ENCODE measurements at places on chromosomes 1 and 21.

DNA sequence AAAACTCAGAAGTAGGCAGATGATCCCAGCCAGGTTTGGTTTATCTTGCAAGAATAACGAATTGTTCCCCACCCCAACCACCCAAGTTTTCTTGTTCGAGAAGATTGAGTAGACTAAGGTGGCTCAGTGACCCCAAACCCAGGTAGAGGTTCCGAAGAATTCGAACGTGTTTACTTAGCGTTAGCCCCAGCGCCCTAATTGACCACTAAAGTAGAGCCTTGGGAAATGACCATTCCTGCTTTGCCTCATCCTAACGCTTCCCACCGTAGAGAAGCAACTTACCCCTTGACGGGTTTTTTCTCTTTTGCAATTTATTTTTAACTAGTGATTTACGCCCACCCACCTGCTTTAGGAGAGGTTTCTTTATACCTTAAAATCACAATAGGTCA lies 870 bp downstream of the FBXO28 start:
- no peak for DNase-seq

DNA sequence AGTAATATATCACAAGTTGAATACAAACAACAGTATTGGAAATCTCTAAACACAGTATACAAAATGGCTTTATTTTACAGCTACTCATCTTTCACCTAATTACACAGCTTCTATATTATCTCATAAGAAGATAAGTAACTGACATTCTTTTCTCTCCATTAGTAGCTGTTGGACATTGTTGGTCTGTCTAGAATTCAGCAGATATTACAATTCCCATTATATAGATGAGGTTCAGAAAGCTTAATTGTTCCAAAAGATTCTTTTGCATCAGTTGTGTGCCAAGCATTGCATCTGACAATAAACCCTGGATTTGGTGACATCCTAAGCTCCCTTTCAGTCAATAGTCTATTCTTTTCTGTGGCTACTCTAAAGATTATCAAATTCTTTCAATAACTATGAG lies 187.0 kb downstream of the NTMT2 start:
- DNase-seq, result no peak

- no peak for DNase-seq
Observed at GRCh38 chr21:38610623-38611251, 112.5 kb upstream of the ERG start.

DNA sequence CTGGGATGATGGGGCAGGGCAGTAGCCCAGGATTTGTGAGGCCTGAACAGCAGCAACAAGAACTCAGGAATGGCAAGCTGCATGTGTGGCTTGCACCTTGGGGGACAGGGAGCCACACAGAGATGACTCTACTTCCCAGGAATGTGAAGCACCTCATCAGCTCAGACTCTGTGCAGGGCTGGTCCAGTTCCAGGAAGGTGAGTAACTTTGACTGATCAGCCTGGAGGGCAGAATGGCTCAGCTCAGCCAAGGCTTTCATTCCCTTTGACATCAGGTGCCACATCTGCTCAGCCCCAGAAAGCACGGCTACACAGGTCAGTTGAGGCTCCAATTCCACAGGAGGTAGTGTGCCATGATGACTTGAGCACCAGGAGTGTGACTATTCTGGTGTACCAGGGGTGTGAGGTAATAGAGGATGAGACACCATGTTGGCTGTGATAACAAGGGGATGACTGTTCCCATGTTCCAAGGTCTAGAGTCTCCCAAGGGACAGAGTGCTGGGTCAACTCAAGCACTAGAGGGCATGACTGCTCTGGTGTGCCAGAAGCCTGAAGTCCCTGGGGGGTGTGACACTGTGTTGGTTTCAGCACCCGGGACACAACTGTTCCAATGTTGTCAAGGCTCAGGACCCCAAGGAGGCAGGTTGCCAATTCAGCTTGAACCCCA lies 625.8 kb upstream of the ADGRL2 start:
- DNase-seq, result no peak

- DNase-seq, result no peak
Observed at GRCh38 chr1:1614204-1614953, 921 bp upstream of the MIB2 start.

DNA sequence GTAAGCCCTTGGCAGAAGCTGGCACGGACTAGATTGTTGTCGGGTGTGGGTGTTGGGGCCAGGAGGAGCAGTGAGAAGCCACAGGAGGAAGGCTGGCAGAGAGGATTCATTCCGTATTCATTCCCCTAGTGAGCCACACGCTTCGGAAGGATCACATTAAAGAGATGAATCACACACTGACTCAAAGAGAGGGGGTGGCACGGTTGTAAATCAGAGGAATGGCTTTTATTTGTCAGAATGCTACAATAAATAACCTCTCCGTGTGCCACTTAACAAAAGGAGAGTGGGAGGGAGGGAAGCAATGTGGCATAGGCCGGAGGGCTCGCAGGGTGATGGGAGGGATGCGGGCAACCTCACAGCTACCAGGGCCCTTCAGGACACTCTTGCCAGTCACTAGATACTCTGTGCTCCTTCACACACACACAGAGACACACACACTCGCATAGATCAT lies 135.5 kb downstream of the HIVEP3 start:
- no peak for DNase-seq

GRCh38 chr1:212233321-212233720 lies 51.9 kb upstream of the PPP2R5A start:
- no peak for DNase-seq

DNA sequence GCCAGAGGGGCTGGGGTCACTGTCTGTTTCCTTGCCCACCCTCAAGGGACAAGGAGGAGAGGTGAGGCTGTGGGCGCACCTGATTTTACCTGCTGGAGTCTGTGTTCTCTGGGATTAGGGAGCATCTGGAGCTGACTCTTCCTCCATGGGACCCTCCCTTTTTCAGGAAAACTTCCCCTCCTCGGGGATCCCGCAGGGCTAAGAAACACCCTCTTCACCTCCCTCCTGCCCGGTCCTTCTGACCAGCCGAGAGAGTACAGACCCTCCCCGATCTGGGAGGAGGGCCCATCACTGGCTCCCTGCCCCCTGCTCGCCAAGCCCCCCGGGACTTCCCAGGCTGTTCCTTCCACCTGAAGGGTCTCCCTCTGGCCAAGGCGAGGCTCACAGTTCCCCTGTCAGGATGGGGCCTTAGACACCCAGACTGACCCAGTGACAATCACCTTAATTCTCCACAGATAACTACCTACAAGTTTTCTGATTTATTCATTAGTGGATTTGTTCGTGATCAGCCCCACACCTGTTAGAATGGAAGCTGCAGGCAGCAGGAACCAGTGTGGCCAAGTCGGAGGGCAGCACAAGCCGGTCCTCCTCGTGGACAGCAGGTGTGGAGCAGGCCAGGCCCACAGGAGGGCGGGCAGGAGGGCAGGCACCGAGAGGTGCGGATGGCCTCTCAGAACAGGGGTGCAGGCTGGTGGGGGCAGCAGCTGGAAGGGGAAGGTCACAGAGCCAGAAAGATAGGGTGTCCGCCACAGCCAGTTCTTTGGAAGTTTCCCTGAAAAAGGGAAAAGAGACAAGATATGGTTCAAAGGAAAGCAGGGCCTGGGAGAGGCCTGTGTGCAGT lies 15.9 kb upstream of the SAMD11 start:
- no peak for DNase-seq

DNA sequence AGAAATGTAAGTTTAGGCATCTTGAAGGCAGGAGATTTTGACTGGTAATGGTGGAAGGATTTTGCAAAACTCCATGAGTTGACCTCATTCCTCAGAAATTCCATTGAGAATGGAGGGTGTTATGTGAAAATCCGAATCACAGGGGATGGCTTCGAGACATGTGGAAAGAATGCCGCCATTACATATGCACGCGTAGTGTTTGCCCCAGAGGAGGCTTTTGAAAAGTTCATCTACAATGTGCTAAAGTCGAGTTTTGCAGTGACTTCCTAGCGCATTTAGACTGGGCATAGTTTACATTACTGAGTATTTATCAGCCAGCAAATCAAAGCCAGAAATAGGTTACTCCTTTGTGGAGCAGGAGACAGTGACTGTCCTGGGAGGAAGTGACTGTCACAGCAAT lies 307.4 kb downstream of the KIF26B start:
- no peak for DNase-seq

DNA sequence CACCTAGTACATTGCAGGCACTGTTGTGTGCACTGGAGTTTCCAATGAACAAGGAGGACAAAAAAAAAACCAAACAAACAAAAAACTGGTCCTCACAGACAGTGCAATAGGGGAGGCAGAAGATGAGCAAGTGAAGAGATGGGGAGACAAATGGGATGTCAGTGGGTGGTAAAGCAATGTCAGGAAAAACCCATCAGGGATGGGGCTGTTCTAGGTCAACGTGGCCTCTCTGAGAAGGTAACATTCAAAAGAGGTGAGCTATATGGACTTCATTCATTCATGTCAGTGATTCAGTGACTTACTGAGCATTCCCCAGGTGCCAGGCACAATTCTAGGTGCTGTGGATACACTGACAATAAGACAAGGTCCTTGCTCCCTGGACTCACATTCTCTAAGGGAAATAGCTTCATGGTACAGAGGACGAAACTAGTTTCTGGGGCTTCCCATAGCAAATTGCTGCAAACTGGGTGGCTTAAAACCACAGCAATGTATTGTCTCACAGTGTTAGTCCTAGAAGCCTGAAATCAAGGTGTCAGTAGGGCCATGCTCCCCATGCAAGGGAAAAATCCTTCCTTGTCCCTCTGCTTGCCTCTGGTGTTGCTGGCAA lies 140.5 kb upstream of the KLHDC7A start:
- DNase-seq, result no peak

GRCh38 chr1:201831371-201831770 lies 2.4 kb downstream of the IPO9 start:
- no peak for DNase-seq
